ENCODE measurements at places on chromosomes 12 and 14.

DNA sequence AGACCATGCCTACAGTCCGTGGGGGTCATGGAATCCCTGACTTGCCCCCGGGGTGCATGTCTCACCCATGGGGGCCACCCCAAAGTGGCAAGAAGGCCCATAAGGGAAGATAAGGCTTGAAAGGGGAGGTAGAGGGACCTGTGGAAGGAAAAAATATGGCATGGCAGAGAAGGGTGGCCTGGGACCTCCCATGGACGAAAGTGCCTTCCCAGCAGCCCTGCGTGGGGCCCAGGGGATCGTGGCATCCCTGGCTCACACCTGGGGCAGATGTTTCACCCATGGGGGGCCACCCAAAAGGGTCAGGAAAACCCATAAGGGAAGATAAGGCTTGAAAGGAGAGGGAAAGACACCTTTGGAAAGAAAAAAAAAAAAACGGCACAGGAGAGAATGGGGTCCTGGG lies 264.6 kb downstream of the ALG10 start:
- no peak for DNase-seq

DNA sequence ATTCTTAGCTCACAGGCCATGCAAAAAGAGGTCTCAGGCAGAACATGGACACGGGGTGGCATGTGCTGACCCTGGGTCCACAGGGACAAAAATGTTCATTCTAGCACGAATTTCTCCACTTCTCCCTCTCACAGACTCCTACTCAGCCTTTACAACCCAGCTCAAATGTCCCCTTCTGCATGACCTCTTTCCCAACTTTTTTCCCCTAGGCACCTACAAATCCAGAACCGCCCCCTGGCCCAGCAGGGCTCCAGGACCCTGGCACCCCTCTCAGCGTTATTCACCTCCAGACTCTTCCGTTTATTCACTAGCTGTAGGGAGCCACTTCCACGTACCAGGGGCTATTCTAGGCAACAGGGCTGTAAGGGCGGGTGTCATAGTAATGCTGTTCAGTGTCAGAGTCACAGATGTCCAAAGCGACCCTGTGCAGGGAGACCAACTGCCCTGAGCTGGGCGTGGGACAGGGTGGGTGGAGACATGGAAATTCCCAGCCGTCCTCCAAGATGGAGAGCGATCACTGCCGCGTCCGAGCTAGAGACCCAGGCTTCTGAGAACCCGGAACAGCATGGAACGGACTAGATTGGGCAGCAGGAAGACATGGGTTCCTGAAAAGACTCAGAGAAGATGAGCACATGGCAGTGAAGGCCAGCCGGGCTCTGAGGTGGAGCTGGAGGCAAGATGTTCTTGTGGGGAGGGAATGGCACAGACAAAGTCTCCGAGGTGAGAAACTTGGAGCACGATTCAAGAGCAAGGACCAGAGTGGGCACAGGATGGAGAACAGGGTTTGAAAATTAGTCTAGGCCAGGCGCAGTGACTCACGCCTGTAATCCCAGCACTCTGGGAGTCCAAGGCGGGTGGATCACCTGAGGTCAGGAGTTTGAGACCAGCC lies 274.9 kb upstream of the RTL1 start:
- no peak for DNase-seq

DNA sequence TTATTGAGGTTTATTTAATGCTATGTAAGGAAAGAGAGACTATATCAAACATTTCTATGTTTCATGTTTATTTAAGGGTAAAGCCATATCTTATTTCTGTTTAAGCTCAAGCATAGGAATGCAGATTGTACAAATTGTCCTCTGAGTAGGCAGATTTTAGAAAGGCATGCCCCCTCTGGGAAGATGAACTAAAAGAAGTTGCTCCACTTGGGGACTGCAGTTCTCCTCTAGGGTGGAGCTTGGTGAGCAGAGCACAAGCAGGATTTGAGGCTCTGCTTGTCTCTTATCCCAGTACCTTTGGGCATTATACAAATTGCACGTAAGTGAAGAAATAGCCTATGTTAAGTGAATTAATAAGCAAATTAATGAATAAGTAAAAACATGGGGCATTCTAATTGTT lies 96.2 kb upstream of the PDE3A start:
- DNase-seq = no peak

DNA sequence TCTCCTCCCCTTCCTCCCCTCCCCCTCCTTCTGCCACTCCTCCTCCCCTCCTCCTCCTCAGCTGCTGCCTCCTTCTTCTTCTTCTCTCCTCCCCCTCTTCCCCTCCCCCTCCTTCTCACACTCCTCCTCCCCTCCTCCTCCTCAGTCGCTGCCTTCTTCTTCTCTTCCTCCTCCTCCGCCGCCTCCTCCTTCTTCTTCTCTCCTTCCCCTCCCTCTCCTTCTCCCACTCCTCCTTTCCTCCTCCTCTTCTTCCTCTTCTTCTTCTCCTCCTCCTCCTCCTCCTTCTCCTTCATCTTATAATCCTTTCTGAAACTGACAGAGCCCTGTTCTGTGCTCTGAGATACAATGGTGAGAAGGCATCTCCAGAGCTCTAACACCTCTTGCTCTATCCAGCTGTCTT lies 73.1 kb upstream of the DCD start:
- no peak for DNase-seq

DNA sequence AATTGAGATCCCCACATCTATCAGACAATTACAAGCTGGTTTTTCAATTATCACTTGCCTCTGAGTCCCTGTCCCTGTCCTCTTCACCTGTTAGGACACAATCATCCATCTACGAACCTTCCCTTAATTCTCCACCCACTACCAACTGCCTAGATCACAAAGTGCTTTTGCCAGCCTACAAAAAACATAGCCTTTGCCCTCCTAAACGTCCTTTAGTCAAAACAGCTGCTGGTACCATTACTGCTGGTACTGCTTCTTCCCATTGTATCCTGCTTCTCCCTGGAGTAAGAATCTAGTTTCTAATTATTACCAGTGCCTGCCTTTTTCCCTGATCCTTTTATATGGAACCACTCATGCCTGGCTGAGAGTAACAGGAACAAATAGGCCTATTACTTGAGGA lies 82.1 kb downstream of the CPNE8 start:
- DNase-seq = no peak

DNA sequence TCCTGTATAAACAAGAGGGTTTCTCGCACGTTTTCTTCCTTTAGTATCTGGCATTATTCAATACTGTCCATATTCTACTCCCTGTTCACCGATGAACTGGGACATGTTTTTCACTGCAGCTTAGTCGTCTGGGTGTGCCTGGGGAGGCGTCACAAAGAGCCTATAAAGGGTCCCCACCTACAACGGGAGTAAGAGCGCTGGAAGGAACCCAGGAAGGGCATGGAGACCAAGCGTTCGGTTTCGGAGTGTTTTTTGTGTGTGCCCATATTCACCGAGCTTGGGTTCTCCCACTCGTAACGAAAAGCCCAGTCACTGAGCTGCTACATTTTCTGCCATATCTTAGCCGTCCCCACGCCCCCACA lies 592 bp upstream of the USP15 start:
- no peak for DNase-seq

GRCh38 chr12:12441843-12442461 lies 85.1 kb downstream of the BORCS5 start:
- DNase-seq = peak; percentile 90

- no peak for DNase-seq
Observed at GRCh38 chr12:117148642-117149041, 41.6 kb downstream of the FBXO21 start.

- no peak for DNase-seq
Observed at GRCh38 chr14:36866867-36867266, 205.2 kb downstream of the PAX9 start.

DNA sequence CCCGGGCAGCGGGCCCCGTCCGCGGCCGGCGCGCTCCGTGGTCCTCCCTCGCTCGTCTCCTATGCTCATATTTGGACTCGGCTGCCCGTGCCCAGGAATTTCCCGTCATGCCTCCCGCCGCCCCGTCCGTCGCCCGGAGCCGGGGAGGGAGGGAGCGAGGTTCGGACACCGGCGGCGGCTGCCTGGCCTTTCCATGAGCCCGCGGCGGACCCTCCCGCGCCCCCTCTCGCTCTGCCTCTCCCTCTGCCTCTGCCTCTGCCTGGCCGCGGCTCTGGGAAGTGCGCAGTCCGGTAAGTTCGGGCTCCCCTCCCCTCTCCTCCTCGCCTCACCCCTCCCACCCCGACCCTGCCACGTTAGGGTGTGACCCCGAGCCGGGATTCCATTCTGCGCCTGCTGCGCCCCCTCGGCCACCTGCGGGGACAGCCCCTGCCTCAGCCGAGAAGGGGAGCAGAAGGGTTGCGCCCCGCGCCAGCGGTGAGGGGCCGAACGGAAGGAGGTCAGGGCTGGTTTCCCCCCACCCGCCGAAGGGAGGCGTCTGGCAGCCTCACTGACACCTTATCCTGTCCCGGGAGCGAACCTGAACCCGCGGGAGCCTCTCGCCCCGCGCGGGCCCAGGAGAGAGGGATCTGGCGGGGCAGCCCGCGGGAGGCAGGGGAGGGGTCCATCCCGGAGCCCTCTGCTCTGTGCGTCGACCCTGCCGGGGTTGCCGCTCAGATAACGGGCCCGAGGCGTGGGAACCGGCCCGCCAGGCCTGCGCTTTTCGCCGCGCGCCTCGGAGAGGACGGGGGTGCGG lies at the start of gene MSRB3:
MSRB3 (plus strand) TSS at position 108 of the 793 bp plus-strand sequence. CDS start 29,897 bp downstream, outside the sequence.
- peak; percentile 26 for DNase-seq

GRCh38 chr12:6606331-6607131 lies 648 bp downstream of the CHD4 start:
- DNase-seq = peak; percentile 70

- no peak for DNase-seq
Observed at GRCh38 chr14:75825147-75825592, 156.6 kb downstream of the TGFB3 start.

GRCh38 chr12:30900351-30900750 lies 26.2 kb upstream of the TSPAN11 start:
- DNase-seq = no peak

GRCh38 chr12:2960390-2960956 lies 1.3 kb downstream of the TEAD4 start:
- no peak for DNase-seq

DNA sequence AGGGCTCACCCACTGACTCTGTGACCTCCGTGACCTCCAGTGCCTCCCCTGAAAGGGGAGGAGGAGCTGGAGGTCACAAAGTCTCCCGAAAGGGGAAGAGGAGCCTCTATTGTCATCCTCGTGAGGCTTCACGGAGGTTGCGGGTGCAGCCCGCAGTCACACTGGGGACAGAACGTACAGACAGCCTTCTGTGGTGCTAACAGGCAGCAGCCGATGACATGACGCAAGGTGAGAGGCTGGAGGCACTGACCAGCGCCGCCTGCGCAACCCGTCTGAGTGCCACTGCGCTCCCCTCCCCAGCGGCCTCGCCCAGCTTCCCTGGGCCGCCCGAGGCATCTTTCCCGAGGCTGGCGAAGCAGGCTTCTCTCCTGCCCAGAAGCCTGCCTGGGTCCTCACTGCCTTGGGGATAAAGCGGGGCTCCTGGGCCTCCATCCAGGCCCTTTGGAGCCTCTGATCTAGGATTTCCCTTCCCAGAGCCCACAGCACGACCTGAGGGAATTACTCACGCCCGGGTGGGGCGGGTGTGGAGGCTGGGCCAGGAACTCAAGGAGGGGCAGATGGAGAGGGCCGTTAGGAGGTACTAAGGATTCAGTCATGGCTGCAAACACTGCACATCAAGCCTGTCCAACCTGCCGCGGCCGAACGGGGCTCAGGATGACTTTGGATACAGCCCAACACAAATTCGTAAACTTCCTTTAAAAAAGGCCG lies 12.3 kb upstream of the LBHD2 start:
- DNase-seq = no peak

GRCh38 chr12:108644811-108645120 lies 11.1 kb upstream of the SELPLG start:
- no peak for DNase-seq

DNA sequence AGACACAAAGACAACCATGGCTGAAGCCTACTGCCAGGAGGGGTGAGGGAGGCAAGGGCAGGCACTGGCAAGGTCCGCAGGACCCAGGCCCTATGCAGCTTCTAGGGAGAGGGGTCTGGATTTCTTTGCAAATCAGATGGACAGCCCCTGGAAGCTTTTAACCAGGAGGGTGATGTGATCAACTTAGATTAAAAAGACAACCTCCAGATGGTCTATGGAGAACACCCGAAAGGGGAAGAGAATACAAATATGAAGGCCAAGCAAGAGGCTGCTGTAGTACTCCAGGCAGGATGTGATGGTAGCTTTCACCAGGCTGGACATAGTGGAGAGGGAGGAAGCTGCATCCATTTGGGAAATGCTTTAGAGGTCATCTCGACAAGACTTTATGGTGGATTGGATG lies 83.3 kb upstream of the TSPAN11 start:
- DNase-seq = no peak

GRCh38 chr12:54937929-54938328 lies 46.6 kb downstream of the TESPA1 start:
- DNase-seq = no peak

DNA sequence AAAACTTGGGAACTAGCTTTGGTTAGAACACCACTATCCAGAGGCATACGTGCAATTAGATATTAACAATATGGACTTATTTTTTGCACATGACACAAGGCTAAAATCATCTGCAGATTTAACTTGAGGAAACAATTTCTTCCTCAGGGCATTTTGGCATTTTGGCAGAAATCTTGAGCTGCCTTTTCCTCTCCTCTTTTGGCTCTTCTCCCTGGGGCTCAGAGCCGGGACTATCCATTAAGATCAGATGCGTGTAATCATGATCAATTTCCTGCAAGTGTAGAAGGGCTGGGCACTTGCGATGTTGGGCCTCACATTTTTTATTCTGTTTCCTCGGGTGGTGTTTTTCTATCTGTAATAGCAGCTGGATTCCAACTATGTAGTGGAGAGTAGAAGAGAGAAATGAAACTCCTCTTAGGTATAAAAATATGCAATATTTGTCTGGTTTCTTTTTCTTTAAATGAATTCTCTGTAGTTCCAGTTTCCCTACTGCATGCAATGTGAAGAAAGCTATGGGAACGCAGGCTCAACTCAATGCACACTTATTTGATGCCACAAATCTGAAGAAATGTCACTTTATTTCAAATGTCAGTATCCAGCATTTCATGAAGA lies 1010.8 kb downstream of the FLRT2 start:
- DNase-seq = no peak

GRCh38 chr12:78038541-78038940 lies 207.8 kb downstream of the NAV3 start:
- DNase-seq = no peak

- no peak for DNase-seq
Observed at GRCh38 chr12:113381220-113381619, 22.5 kb downstream of the SDS start.

- DNase-seq = peak; percentile 30
Observed at GRCh38 chr12:47818467-47819137, 1.1 kb downstream of the HDAC7 start.

GRCh38 chr12:126518596-126519200 lies 1453.5 kb downstream of the AACS start:
- no peak for DNase-seq

Data from CD8-positive, alpha-beta T cell (primary cell).